ENCODE measurements at places on chromosomes 16 and 17. TPM values are rescaled to one million over a fixed set of nuclear protein-coding genes. Genes with fewer than 3 reads are reported as not detected.
A peak's percentile ranks its signal among the peaks of the same experiment; 100 is the strongest.

- DNase-seq: no peak
- no peaks in the 10 kb centered on the region for H3K36me3 ChIP-seq
- no peak overlapping the region for H3K4me3 ChIP-seq
- no peak overlapping the region for H3K27ac ChIP-seq
- no peaks in the 10 kb centered on the region for H3K27me3 ChIP-seq
Measured at GRCh38 chr16:48680881-48681280, 70.9 kb upstream of the N4BP1 start.

DNA sequence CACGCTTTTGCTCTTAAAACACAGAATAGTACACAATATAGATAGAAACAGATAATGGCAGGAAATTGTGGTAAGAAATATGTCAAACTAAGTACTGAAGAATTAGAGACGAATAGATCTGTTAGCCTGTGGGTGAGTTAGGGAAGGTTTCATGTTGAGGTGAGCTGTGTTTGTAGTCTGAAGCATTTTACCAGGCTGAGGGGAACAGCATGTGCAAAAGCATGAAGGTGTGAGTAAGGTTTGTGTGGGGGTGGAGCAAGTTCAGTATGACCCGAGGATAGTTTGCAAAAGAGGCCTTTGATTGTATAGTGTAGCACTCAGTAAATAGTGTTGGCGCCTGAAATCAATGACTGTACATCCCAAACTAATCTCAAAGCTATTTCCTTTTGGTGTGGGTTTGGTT is 13.8 kb downstream of the IGSF6 start:
- no peaks in the 10 kb centered on the region for H3K27me3 ChIP-seq
- DNase-seq: no peak
- no peak overlapping the region for H3K4me3 ChIP-seq
- H3K27ac ChIP-seq: no peak overlapping the region
- peaks cover 8% of the 10 kb centered on the region for H3K4me1 ChIP-seq
- no peaks in the 10 kb centered on the region for H3K36me3 ChIP-seq

- peaks cover 7% of the 10 kb centered on the region for H3K4me1 ChIP-seq
- H3K4me3 ChIP-seq: no peak overlapping the region
- DNase-seq: no peak
- H3K36me3 ChIP-seq: no peaks in the 10 kb centered on the region
Measured at GRCh38 chr17:77890771-77891170, 67.7 kb upstream of the TNRC6C start.

DNA sequence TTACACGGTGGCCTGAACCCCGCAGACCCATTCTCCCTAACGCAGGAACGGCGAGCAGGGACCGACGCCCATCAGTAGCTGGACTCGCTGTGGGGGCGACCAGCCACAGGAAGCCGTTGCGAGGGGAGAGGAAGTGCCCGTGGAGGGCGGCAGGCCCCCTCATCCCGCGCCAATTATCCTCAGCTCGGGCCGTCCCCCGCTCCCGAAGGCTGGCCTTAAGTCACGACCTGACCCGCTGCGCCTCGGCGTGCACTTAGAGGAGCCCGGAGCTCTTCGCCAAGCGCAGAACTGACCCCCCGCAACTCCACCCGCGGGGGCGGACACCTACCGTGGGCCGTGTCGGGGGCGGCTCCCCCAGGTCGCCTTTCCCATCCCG is 401 bp downstream of the ARL16 start:
- H3K4me1 ChIP-seq: peaks cover 6% of the 10 kb centered on the region
- peak overlapping the region; percentile 96 for H3K4me3 ChIP-seq
- DNase-seq: no peak

- peaks cover 24% of the 10 kb centered on the region for H3K4me1 ChIP-seq
- no peak for DNase-seq
- no peaks in the 10 kb centered on the region for H3K36me3 ChIP-seq
- no peaks in the 10 kb centered on the region for H3K27me3 ChIP-seq
Measured at GRCh38 chr16:13633391-13633861, 286.5 kb upstream of the ERCC4 start.

DNA sequence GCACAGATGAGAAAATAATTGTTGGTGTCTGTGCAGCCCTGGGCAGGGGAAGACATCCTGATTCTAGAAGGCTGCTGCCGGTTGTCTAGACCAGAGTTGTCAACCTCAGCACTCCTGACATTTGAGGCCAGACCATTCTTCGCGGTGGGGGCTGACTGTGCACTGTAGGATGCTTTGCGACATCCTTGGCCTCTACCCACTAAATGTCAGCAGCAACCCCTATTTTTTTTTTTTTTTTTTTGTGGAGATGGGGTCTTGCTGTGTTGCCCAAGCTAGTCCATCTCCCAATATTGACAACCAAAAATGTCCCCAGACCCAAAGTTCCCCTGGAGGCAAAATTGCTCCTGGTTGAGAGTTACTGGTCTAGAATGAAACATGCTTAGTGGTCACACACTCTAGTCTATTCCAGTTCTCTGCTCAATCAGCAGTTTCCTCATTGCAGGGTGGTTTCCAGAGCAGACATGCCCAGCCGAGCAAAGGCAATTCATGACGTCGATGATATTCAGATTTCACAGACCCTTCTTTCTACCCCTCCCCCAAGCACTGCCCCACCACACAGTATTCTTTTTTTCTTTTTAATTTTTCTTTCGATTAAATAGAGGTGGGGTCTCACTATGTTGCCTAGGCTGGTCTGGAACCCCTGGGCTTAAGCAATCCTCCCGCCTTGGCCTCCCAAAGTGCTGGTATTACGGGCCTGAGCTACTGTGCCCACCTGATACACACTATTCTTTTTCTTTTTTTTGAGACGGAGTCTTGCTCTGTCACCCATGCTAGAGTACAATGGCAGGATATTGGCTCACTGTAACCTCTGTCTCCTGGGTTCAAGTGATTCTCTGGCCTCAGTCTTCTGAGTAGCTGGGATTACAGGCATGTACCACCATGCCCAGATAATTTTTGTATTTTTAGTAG is 9.0 kb downstream of the C17orf99 start:
- no peaks in the 10 kb centered on the region for H3K27me3 ChIP-seq
- H3K4me1 ChIP-seq: no peaks in the 10 kb centered on the region
- no peak for DNase-seq

DNA sequence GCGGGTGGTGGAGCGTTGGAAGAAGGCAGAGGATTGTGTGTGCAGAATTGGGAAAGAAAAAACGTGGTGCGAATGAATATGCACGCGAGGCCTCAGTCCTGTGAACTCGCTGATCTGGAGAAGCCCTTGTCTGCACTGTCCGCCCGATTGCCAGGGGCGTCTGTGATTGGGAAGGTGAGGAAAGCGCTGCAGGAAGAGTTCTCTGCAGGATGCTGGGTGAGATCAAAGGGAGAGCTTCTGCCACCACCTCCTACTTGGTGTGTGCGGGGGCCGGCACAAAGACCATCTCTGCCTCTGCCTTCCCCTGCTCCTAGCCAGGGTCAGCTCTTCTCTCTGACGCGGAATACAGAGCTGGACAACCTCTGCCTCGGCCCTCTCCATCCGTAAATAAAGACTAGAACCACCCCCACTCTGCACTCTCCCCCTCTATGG is 841 bp upstream of the RAB5C start:
- peak; percentile 63 for DNase-seq
- no peak overlapping the region for H3K27ac ChIP-seq
- H3K4me3 ChIP-seq: peak overlapping the region; percentile 96
- H3K27me3 ChIP-seq: no peaks in the 10 kb centered on the region
- H3K36me3 ChIP-seq: no peaks in the 10 kb centered on the region

GRCh38 chr16:17324451-17324850 is 146.3 kb downstream of the XYLT1 start:
- H3K36me3 ChIP-seq: no peaks in the 10 kb centered on the region
- no peak overlapping the region for H3K27ac ChIP-seq
- H3K27me3 ChIP-seq: no peaks in the 10 kb centered on the region
- no peak overlapping the region for H3K4me3 ChIP-seq
- peaks cover 9% of the 10 kb centered on the region for H3K4me1 ChIP-seq

ANKRD40CL gene
- not detected for total RNA-seq

MYO1C gene
- total RNA-seq: 57.1 TPM

SEC14L5 gene
- total RNA-seq: 5.9 TPM

ZMYND15 gene
- total RNA-seq: not detected

MEIOC gene
- 17.2 TPM for total RNA-seq
